NCI-H1930 (cell line): ENCODE measurements at places on chromosomes 11 and 22.

DNA sequence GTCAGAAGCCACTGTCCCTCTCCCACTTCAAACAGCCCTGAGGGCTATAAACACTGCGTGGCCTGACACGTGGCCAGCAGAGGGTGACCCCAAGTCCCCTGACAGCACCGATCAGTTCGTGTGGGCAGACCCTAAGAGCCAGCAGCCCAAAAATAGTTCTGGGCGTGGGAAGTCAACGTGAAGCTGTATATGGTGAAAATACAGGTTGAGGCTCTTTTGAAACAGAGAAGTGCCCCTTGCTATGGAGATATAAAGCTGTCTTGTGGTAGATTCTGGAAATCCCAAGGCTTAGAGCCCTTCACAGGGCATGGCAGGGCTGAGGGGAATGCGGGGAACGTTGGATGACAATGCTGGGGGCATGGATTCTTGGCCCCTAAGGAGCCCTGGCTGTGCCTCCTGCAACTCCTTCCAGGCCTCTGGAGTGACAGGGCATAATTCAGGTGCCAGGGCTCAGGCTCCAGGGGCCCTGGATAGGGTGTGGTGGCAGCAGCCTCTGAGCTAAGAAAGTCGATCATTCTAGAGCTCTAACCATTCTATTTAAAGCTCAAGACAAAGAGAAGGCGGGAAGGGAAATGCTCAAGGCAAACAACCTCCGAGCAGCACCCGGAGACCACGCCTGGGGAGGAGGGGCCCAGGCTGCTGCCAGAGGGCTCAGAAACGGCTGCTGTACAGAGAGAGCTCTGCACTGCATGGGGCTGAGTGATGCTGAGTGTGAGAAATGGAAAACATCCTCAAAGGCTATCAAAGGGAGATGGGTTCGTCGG lies 60.4 kb upstream of the CD5 start:
- DNase-seq = no peak

DNA sequence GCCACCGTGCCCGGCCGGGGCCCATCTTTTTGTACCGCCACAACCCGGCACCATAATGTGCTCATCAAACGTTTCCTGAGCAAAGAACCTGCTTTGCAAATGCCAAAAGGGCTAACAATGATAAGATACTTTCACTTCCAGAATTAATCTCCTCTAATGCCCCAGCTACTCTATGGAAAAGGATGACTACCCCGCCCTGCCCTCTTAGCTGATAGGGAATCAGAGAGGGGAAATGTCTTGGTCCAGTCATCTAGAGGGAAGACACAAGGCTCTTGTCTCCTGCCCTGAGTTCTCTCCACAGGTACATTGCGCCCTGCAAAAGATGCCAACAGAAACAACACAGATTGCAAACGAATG lies 586 bp downstream of the TTLL1 start:
- no peak for DNase-seq

DNA sequence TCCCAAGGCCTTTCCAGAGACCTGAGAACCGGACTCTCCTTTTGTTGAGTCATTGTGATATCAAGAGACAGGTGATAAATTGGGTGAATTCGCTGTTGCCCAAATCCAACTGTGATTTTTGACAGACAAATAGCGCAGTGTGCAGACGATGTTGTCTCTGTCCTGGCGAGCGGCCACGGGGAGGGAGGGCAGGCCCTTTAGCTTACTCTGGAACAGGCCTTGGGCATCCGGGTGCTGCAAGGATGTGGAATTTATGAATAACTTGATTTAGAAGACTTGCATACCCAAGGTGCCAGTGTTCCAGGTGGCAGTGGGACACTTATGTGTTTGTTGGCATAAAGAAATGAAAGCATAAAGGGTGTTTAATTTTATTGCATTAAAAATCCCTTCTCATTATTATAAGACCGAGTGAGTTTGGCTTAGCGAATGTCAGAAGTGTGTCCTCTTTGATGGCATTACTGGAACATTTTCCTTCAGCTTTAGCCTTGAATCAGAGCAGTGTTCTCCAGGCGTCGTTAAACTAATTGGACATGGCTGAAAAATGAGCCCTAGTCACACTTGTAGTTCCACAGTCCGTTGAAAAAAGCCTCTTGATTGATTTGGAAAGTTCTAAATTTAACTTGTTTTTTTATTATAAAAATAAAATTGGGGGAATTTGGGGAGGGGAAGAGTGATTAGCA lies 9.4 kb downstream of the LDLRAD3 start:
- DNase-seq = no peak

GRCh38 chr11:115961159-115962003 lies 457.2 kb upstream of the CADM1 start:
- no peak for DNase-seq

DNA sequence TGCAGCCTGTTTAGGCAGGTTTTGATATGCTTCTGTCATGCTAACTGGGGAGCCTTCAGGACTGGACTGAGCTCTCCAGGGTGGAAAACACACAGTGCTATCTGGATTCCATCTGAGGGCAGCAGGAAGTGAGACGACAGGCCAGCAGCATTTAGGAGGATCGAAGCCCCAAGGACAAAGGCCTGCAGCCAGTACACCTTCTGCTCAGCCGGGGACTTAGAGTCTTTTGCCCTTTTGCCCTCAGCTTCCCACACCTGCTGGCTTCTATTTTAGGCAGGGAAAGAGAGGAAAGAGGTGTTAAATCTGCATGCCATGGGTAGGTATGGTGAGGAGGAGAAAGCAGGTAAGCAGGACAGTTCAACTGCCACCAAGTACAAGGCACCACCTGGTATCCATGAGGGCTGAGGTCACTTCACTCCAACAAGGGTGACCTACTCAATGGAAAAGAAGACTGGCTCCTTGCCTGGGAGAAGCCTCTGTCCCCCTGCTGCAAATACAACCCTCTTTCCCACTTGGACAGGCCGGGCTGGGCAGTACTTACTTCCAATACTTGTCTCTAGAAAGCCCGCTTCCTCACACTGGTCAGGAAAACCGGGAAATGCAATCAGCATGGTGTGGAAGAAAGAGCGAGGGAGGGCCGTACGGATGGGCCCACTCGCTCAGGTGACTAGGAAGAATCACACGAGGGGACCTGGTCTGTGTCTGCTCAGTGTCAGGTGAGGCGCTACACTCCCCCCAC lies 12.3 kb downstream of the LARGE2 start:
- no peak for DNase-seq

DNA sequence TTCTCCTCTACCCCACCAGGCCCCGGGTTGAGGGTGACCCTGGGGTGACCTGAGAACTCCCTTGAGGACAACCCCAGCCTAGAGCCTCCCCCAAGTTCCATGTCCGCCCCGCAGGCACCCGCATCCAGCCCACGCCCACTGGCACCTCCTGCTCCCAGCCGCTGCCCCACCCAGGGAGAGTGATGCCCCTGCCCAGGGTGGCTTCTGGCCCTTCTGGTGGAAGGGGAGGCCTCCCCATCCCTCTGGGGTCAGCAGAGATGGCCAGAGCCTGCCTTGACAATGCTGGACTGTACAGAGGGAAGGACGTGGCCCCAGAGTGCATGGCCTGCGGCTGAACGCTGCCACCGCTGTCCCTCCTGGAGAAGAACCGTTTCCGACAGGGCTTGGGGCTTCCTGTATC lies 1.1 kb upstream of the TH start:
- DNase-seq = no peak

GRCh38 chr11:77425346-77425745 lies 48.5 kb downstream of the PAK1 start:
- no peak for DNase-seq

DNA sequence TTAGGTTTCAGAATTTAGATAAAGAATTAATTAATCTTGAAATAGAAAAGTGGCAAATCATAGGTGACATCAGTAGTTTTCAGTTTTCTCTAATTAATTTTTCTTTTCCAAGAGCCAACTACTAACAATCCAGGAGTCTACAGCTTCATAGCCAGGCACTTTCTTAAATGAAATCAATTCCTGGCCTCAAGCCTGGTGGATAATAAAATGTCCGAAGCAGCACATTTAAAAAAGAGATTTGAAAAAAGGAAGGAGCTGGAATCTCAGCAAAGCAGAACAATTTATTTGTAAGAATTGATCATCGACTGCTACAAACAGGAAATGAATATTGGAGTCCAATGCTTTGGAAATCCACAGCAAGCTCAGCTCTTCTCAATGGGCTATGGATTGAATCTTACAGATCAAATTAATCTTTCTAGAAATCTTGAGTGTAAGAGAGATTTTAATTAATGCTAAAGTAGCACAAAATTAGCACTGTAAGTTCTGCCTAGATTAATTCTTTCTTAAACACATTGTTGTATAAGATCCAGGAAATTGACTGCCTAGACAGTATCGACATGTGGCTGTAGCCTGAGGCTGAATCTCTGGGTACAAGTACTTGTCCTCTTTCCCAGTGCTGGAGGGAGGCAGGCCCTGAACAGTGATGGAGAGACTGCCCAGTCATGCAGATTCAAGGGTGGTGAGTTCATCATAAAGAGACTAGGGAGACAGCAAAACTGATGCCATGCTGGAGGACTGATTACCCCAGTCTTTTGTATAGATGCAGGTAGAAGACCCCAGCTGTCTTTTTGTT lies 167.8 kb upstream of the POU2AF2 start:
- no peak for DNase-seq

DNA sequence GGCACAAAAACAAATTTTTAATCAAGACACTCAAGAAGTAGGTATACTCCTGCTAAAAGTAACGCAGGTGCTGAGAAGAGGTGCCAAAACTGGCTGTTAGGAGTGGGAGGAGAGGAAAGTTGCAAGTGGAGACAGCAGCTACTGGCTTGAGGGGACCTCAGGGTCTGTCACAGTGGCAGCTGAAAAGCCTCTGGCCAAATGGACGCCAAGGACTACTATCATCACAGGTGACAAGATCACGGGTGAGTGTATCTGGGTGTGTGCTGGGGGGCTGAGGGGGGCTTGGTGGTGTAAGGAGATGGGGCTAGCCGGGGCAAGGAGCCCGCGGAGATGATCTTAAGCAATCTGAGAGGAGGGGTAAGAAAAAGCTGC lies 687 bp downstream of the ZNF202 start:
- no peak for DNase-seq

DNA sequence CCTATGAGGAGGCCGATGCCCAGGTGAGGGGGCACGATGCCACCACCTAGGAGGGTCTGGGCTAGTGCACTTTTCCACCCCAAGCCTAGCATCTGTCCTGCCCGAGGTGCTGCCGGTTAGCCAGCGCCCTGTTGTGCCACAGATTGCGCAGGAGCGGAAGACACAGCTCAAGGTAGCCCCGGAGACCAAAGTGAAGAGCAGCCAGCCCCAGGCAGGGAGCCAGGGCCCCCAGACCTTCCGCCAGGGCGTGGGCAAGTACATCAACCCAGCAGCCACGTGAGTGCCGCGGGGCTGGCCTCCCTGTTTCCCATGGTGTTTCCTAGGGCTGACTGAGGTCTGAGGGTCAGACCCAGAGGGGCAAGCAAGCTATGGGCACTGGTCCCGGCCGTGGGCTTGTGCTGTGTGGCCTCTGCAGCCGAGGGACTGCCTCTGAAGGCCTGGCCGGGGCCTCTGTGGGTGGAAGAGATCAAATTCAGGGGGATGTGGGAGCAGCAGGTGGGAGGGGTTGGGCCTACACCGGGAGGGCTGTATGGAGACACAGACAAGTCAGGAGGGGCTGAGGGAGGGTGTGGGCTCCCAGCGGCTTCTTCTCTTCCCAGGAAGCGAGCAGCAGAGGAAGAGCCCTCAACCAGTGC lies 29.1 kb downstream of the PPIL2 start:
- DNase-seq = no peak

DNA sequence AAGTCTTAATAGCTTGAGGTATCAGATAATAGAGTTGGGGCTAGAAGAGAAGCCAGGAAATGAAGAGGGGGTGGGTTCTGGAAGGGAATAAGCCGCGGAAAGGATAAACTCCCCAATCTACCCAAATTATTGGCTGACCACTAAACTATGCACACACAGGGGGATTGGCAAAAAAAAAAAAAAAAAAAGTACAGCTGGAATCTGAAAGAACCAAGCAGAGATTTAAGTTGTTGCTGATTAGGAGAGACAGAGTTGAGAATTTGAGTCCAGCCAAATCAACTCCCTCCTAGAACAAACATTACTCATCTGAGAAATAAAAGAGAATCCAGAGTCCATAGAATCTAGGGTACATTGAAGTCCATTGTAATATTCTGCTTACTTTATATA lies 134.9 kb downstream of the CCDC81 start:
- no peak for DNase-seq

- DNase-seq = no peak
Measured at GRCh38 chr11:911031-911889, 650 bp upstream of the CHID1 start.

DNA sequence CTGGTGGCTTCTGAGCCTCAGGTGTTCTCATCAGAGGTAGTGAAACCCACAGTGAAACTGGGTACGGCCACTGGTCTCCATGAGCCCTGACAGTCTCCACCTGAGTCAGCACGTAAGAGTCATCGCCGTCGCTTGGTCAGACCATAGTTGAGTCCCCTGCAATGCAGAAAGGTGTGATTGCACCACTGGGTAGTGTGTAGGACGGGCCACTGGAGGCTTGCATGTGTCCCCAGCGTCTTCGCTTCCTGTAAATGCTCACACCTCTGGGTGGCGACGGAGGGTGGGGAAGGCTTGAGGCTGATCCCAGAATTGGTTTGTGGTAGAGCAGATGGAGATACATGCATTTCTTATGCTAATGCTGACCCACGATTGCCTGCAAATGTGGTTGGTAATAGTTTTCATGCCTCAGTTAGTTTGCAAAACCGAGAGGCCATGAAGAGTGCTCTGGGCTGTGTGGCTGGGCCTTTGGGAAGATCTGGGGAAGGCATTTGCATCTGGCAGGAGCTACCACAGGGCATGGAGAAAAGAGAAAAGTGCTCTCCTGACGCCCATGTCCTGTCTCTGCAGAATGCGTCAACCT lies 26.5 kb downstream of the CTTN start:
- DNase-seq = no peak

DNA sequence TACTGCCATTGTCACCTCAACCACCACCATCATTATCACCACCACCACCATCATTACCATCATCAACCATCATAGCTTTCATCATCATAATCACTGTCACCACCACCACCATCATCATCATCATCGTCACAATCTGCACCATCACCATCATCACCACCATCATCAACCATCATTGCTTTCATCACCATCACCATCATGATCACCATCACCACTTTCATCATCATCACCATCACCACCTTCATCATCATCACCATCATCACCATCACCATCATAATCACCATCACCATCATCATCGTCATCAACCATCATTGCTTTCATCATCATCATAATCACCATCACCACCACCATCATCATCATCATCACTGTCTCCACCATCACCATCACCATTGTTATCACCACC lies 8.7 kb upstream of the OSBPL5 start:
- no peak for DNase-seq

DNA sequence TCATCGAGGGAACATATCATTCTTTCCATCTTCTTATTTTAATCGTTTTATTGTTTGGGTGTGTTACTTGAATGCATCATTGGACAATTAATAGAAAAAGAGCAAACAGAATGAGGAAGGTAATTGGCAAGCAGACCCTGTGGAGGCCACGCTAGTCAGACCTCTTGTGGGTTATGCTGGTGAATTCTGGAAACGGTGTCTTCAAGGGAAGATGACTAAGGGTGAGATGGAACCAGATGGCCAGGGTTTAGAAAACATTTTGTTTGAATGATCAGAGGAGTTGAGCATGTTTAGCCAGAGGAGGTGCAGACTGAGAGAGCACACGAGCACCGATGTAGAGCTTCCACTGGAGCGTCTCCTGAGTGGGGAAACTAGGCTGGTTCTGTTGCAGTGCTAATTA lies 8.5 kb downstream of the ST14 start:
- no peak for DNase-seq

GRCh38 chr11:36088266-36088972 lies 144.6 kb downstream of the LDLRAD3 start:
- no peak for DNase-seq
